ENCODE measurements at places on chromosomes 7 and 10. TPM values are rescaled to one million over a fixed set of nuclear protein-coding genes. Genes with fewer than 3 reads are reported as not detected.

AP5Z1 gene
- 12.3 TPM for total RNA-seq

- peak; percentile 17 for DNase-seq
These were observed 757 bp downstream of the ANKIB1 start for GRCh38 chr7:92246360-92247101.

DNA sequence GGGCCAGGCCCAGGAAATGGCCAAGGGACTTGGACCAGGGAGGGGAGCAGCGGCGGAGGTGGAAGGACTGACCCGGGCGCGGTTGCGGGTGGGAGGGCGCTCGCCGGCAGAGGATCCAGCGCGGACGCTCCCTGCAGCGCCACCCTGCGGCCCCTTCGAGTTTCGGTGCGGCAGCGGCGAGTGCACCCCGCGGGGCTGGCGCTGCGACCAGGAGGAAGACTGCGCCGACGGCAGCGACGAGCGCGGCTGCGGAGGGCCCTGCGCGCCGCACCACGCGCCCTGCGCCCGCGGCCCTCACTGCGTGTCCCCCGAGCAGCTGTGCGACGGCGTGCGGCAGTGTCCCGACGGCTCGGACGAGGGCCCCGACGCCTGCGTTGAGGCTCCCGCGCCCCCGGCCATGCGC, 16.8 kb upstream of the ZNF467 start:
- no peak for DNase-seq

DNA sequence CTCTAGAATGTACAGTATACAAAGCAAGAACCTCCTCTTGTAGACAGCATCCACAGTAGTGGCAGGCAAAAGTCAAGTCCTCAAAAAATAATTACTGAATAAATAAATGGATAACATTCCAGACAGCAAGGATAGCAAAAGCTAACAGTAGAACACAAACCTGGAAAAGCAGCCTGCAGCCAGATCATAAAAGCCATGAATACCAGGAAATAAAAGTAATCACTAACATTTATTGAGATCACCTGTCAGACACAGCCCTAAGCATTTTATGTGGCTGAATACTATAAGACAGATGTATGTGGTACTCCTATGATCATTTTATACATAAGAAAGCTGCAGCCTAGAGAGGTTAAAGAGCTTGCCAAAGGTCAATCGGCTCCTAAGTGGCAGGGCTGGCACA, 34.0 kb downstream of the CUL2 start:
- no peak for DNase-seq

DNA sequence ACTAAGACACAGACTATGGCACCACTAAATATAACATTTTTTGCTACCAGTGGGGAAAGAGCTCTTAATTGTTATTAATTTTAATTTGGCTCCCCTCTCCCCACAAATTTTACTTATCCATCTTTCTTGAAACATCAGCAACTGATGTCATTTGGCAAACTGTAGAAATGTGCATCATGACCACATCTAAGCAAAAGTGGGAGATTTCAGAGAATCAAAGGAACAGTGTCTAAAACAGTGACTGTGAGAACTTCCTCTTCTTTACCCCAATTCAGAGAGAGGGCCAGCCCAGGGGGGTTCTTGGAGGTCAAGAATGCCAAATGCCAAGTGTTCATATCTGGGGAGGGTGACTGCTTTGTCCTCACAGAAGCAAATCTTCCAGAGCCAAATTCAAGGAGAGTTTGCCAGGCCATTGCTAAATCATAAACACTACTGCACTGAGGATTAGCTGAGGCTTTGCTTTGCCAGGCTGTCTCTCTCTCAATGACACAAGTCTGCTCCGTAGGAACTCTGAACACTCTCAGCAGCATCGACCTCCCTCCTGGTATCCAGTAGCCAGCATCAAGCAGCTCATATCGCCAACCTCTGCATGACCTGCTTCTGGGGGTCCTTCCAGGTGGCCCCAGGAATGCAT, 65.6 kb downstream of the ITIH5 start:
- no peak for DNase-seq

NPY gene
- not detected for total RNA-seq

SAMD9L gene
- total RNA-seq, result 7.6 TPM

FGL2 gene
- 29.5 TPM for total RNA-seq

GRCh38 chr10:34955391-34955790, 134.8 kb downstream of the CUL2 start:
- no peak for DNase-seq

GRCh38 chr10:132535065-132535651, 2.4 kb upstream of the INPP5A start:
- no peak for DNase-seq

All from skin of body (tissue), 3 donors.